CD14-positive monocyte (primary cell): ENCODE measurements at places on chromosomes 7 and 10. TPM values are rescaled to one million over a fixed set of nuclear protein-coding genes. Genes with fewer than 3 reads are reported as not detected.

GRCh38 chr10:53223851-53224250 lies 451.3 kb upstream of the MBL2 start:
- no peak overlapping the region for H3K4me3 ChIP-seq
- no peaks in the 10 kb centered on the region for H3K4me1 ChIP-seq
- H3K36me3 ChIP-seq: no peaks in the 10 kb centered on the region
- no peaks in the 10 kb centered on the region for H3K27me3 ChIP-seq

DNA sequence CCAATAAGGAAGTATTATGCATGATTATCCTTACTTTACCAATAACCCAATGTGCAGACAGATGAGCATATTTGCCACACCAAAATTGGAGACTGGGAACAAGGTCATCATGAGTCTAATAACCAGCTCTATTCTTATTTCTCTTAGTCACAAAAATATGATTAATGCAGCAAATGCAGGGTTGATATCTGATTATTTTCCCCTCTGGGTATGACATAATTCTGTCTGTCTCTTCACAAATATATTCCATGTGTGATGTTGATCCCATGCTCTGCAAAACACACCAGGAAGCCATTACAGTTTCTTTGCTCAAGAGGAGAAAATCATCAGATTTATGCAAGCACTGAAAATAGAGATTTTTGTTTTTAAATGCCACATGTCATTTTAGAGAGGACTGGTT lies 196.5 kb upstream of the DGKB start:
- no peaks in the 10 kb centered on the region for H3K36me3 ChIP-seq
- H3K4me1 ChIP-seq: no peaks in the 10 kb centered on the region
- no peak for DNase-seq
- no peak overlapping the region for H3K27ac ChIP-seq

GRCh38 chr10:96642973-96643372 lies 56.2 kb upstream of the TM9SF3 start:
- H3K4me3 ChIP-seq: no peak overlapping the region
- peaks cover 41% of the 10 kb centered on the region for H3K4me1 ChIP-seq
- H3K27me3 ChIP-seq: no peaks in the 10 kb centered on the region
- peaks cover 88% of the 10 kb centered on the region for H3K36me3 ChIP-seq

DNA sequence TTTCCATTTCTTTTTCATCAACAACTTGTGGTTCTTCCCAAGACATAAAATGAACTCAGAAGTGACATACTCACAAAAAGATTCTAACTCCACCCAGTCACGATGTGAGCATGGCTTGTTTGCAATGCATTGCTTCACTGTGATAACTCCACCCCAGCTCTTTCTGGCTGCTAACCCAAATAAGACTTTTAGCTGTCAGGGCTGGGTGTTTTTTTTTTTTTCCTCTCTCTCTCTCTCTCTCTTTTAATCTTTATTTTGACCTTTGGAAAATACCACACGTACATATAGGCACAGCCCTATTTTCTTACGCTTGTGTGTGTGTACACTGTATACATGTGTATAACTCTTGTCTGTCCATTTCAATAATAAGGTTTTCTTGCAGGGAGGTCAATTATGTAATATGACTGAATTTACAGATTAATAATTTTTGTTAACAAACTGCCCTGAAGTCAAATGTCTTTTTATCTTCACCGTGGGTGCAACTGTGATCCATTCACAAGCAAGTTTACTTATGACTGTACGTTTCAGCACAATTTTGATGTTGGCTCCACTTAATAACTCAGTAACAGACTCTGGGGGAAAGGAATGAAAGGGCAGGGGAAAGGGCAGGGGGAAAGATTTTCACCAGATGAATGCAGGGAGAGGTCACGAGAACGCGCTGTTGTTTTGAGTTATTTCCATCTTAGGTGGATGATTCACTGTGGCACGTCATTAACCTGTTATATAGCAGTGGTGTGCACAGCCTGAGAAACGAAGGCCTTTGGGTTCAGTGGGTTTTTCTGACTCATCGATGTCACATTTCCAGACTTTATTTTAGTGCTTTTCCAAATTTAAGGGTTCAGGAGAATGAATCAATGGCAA lies 49.1 kb downstream of the APBB1IP start:
- H3K27ac ChIP-seq: peak overlapping the region; percentile 90
- H3K4me3 ChIP-seq: no peak overlapping the region
- DNase-seq: peak; percentile 79
- no peaks in the 10 kb centered on the region for H3K27me3 ChIP-seq
- peaks cover 96% of the 10 kb centered on the region for H3K4me1 ChIP-seq

GRCh38 chr7:55730197-55730596 lies 132.4 kb downstream of the SEPTIN14 start:
- no peaks in the 10 kb centered on the region for H3K27me3 ChIP-seq
- H3K4me3 ChIP-seq: no peak overlapping the region
- H3K4me1 ChIP-seq: no peaks in the 10 kb centered on the region

- peaks cover 30% of the 10 kb centered on the region for H3K4me1 ChIP-seq
- DNase-seq: no peak
- no peaks in the 10 kb centered on the region for H3K27me3 ChIP-seq
- peaks cover 16% of the 10 kb centered on the region for H3K36me3 ChIP-seq
- H3K4me3 ChIP-seq: no peak overlapping the region
Observed at GRCh38 chr10:107727767-107728317, 563.3 kb upstream of the SORCS1 start.

- H3K4me1 ChIP-seq: no peaks in the 10 kb centered on the region
- H3K36me3 ChIP-seq: peaks cover 40% of the 10 kb centered on the region
- no peak overlapping the region for H3K27ac ChIP-seq
- no peak for DNase-seq
- no peaks in the 10 kb centered on the region for H3K27me3 ChIP-seq
Observed at GRCh38 chr10:20175719-20176118, 359.5 kb downstream of the PLXDC2 start.

DNA sequence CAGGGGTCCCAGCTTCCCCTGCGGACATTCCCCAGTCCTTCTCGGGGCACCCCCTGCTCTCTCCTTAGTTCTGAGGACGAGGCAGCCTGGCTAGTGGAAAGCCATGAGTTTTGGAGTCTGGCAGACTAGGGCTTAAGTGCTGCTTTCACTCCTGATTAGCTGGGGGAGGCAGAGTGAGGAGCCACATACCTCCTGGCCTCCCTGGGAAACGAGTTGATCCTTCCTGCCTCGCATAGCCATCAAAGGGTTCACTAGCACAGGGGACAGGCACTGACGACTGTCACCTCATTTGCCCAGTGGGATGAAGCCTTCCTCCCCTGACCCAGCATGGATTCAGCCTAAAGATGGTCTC lies 402.5 kb downstream of the RPS24 start:
- H3K27ac ChIP-seq: no peak overlapping the region
- H3K27me3 ChIP-seq: no peaks in the 10 kb centered on the region
- H3K36me3 ChIP-seq: no peaks in the 10 kb centered on the region
- H3K4me3 ChIP-seq: no peak overlapping the region
- DNase-seq: no peak

DNA sequence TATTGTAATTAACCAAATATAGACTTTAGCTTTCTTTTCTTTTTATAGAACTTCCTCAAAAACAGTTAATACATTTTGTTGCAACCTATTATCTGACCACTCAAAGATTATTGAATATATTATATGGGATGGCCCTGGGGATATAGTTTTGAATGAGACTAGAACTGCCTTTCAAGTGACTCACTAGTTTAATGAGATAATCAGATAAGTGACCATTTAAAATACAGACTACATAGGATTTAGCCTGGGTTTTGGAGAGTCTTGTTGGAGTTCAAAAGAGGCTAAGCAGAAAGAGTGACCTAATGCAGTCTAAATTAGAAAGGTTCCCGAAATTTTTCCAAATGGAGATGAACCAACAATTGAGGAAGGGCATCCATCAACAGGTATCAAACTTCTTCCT lies 305.2 kb upstream of the ETV1 start:
- H3K36me3 ChIP-seq: no peaks in the 10 kb centered on the region
- H3K27ac ChIP-seq: no peak overlapping the region
- no peaks in the 10 kb centered on the region for H3K4me1 ChIP-seq
- no peak overlapping the region for H3K4me3 ChIP-seq
- H3K27me3 ChIP-seq: no peaks in the 10 kb centered on the region
- no peak for DNase-seq

DNA sequence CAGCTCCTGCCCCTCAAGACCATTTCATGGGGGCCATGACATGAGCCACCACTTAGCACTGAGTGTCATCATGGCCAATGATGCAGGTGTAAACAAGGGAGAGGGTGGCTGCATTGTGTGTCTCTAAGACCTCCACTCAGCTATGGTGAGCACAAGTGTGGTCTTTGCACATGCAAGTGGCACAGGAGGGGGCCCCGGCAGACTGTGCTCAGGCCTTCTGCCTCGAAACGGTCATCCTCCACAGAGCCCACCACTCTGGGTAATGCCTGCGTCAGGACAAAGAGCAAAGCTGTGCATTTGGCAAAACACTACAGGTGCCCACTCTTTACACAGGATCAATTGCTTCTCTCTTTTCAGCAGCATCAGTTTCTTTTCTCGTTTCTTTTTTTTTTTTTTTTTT lies 125.5 kb downstream of the SH3PXD2A start:
- H3K27me3 ChIP-seq: no peaks in the 10 kb centered on the region
- no peak overlapping the region for H3K4me3 ChIP-seq
- H3K4me1 ChIP-seq: no peaks in the 10 kb centered on the region
- no peaks in the 10 kb centered on the region for H3K36me3 ChIP-seq
- no peak overlapping the region for H3K27ac ChIP-seq

DNA sequence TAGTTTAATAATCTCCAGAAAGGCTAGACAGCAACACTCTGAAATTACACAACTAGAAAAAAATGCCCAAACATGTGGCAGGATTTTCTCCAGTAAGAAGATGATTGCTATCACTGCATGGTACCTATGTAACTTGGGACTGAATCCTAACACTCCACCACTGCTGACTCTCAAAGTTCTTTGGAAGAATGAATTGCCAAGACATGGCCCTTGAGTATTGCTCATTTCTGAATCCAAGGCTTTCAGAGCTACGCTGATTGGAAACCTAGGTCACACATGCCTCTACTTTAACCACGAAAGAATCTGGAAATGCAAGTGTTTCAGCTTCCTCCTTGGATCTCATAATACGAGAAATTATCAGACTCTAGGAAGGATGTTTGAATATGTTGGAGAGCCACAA lies 167.5 kb upstream of the CELF2 start:
- H3K27ac ChIP-seq: no peak overlapping the region
- no peaks in the 10 kb centered on the region for H3K4me1 ChIP-seq
- no peak overlapping the region for H3K4me3 ChIP-seq
- H3K36me3 ChIP-seq: no peaks in the 10 kb centered on the region
- no peak for DNase-seq

GRCh38 chr7:122762071-122762470 lies 59.3 kb upstream of the RNF148 start:
- no peaks in the 10 kb centered on the region for H3K36me3 ChIP-seq
- no peak overlapping the region for H3K27ac ChIP-seq
- no peak overlapping the region for H3K4me3 ChIP-seq
- H3K4me1 ChIP-seq: no peaks in the 10 kb centered on the region
- no peak for DNase-seq

GRCh38 chr10:96337106-96337505 lies 21.7 kb downstream of the OPALIN start:
- no peak overlapping the region for H3K27ac ChIP-seq
- H3K36me3 ChIP-seq: no peaks in the 10 kb centered on the region
- no peak overlapping the region for H3K4me3 ChIP-seq
- H3K27me3 ChIP-seq: no peaks in the 10 kb centered on the region
- no peaks in the 10 kb centered on the region for H3K4me1 ChIP-seq

GRCh38 chr10:125562737-125563136 lies 120.2 kb downstream of the TEX36 start:
- no peak overlapping the region for H3K4me3 ChIP-seq
- no peak for DNase-seq

GRCh38 chr10:2340831-2341647 lies 603.7 kb upstream of the ADARB2 start:
- no peak overlapping the region for H3K27ac ChIP-seq
- H3K27me3 ChIP-seq: no peaks in the 10 kb centered on the region
- no peak overlapping the region for H3K4me3 ChIP-seq

DNA sequence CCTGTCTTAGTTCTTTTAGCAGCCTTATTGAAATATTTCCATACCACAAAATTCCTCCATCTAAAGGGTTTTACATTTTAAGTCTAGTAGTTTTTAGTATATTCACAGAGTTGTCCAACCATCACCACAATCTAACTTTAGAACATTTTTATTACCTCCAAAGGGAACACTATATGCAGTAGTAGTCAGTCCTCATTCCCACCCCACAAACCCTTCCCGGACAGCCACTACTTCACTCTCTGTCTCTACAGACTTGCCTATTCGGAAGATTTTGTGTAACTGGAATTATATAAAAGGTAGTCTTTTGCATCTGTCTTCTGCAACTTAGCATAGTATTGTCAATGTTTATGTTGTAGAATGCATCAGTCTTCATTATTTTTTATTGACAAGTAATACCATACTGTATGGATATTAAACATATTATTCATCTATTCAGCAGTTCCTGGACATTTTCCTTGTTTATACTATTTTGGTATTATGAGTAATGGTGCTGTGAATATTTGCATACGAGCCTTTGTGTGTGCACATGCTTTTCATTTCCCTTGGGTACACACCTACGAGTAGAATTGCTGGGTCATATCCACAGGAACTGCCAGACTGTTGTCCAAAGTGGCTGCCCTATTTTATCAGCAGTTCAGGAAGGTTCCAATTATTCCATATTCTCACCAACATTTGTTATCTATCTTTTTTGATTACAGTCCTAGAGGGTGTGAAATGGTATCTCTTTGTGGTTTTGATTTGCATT lies 60.9 kb upstream of the LANCL2 start:
- H3K36me3 ChIP-seq: no peaks in the 10 kb centered on the region
- no peaks in the 10 kb centered on the region for H3K27me3 ChIP-seq
- no peak overlapping the region for H3K4me3 ChIP-seq
- H3K4me1 ChIP-seq: no peaks in the 10 kb centered on the region
- no peak for DNase-seq

DNA sequence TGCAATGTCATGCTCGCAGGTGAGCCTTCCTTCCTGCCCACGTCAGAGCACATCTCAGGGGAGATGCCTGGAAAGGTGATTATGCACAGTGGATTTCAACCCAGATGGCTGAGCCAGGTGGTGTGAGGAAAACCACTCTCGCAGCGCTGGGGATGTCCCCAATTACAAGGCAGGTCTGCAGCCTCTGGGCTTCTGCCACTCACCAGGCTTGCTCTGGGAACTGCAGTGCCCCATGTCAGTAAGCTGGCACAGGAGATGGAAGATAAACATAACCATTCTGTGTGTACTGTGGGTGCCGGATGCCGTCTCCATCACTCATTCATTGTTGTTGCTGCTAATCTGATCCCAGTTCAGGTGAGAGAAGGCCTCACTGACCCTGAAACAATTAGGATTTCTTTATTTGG lies 222.9 kb upstream of the PITRM1 start:
- H3K36me3 ChIP-seq: no peaks in the 10 kb centered on the region
- H3K27me3 ChIP-seq: no peaks in the 10 kb centered on the region
- no peak overlapping the region for H3K4me3 ChIP-seq
- no peak for DNase-seq

GRCh38 chr7:51080622-51081269 lies 235.9 kb downstream of the COBL start:
- no peak for DNase-seq
- H3K27ac ChIP-seq: no peak overlapping the region
- H3K4me3 ChIP-seq: no peak overlapping the region
- H3K4me1 ChIP-seq: no peaks in the 10 kb centered on the region
- no peaks in the 10 kb centered on the region for H3K27me3 ChIP-seq

Gene PFKFB3
- 94.4 and 101 TPM in 2 replicates for polyA plus RNA-seq

Gene ANXA11
- 174 TPM for polyA plus RNA-seq

Gene RSPH10B2
- polyA plus RNA-seq: not detected

Gene ENKUR
- 0.16 TPM for polyA plus RNA-seq

Gene LRMDA
- polyA plus RNA-seq: 56.4 TPM

Gene PRDX3
- polyA plus RNA-seq: 410 TPM

Gene CTTNBP2
- not detected for polyA plus RNA-seq

Gene LRRD1
- not detected for polyA plus RNA-seq

Gene NEUROG3
- not detected in 2 replicates for polyA plus RNA-seq

Gene PPP1R9A
- polyA plus RNA-seq: not detected in 2 replicates

Gene CHN2
- 26.6 TPM for polyA plus RNA-seq

Gene MYL10
- not detected for polyA plus RNA-seq

Gene TMEM176A
- polyA plus RNA-seq: 285 TPM

Gene ANKRD1
- not detected in 2 replicates for polyA plus RNA-seq

Gene EVX1
- polyA plus RNA-seq: not detected
